Activated B cell treated with CpG ODN at 0.5 μM for 24 hours (primary cell): ENCODE measurements at places on chromosomes 4 and X. TPM values are rescaled to one million over a fixed set of nuclear protein-coding genes. Genes with fewer than 3 reads are reported as not detected.
A peak's percentile ranks its signal among the peaks of the same experiment; 100 is the strongest.

- peaks cover 5% of the 10 kb centered on the region for H3K36me3 ChIP-seq
Measured at GRCh38 chr4:143441678-143442077, 71.8 kb upstream of the SMARCA5 start.

DNA sequence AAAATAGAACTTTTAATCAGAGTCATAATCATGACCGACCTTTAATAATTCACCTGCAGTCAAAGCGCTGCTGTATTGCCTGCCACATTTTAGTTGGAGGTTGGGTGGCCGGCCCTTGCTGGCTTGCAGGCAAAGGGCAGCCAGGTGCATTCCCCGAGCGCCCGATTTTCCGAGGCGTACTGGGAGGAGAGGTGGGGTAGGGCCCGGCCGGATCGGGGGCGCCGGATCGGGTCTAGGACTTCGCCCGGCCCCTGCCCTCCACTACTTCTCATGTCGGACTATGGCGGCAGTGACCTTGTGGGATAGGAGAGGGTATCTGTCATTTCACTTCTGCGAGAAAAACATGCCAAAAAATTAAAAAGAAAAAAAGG, 2.5 kb upstream of the RS1 start:
- peaks cover 3% of the 10 kb centered on the region for H3K36me3 ChIP-seq
- peaks cover 12% of the 10 kb centered on the region for H3K4me1 ChIP-seq
- peak overlapping the region; percentile 82 for H3K4me3 ChIP-seq

DNA sequence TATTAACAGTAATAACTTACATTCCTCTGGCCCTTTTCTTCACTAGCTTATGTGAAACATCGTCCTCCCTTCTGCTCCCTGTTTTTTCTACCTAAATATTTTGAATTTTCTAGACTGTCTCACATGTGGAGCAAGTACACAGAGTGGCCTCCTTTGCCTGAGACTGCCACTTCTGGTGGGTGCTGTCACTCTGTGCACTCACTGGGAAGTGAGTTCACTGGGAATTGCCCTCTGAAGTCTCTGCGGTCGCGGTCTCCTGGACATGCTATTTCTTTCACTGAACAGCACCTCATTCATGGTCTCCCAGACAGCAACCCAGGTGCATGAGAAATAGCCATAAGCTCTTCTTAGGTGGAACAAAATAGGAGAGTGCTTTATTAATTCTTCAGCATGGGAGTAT, 1179.7 kb upstream of the ADGRL3 start:
- H3K4me1 ChIP-seq: no peaks in the 10 kb centered on the region
- DNase-seq: no peak
- no peaks in the 10 kb centered on the region for H3K36me3 ChIP-seq
- no peaks in the 10 kb centered on the region for H3K27me3 ChIP-seq

GRCh38 chrX:81232218-81232617, 30.3 kb downstream of the SH3BGRL start:
- no peaks in the 10 kb centered on the region for H3K27me3 ChIP-seq
- H3K36me3 ChIP-seq: peaks cover 35% of the 10 kb centered on the region
- no peak for DNase-seq
- no peak overlapping the region for H3K27ac ChIP-seq
- H3K4me3 ChIP-seq: no peak overlapping the region
- peaks cover 13% of the 10 kb centered on the region for H3K4me1 ChIP-seq

GRCh38 chrX:155086961-155087735, 15.8 kb downstream of the BRCC3 start:
- no peak overlapping the region for H3K4me3 ChIP-seq
- no peak overlapping the region for H3K27ac ChIP-seq
- no peak for DNase-seq
- H3K4me1 ChIP-seq: no peaks in the 10 kb centered on the region
- no peaks in the 10 kb centered on the region for H3K27me3 ChIP-seq

- no peaks in the 10 kb centered on the region for H3K27me3 ChIP-seq
- peaks cover 86% of the 10 kb centered on the region for H3K36me3 ChIP-seq
- H3K27ac ChIP-seq: no peak overlapping the region
Measured at GRCh38 chr4:42415281-42415680, 18.0 kb downstream of the SHISA3 start.

GRCh38 chr4:136709897-136710296, 822.4 kb downstream of the PCDH18 start:
- H3K27me3 ChIP-seq: no peaks in the 10 kb centered on the region
- no peak overlapping the region for H3K27ac ChIP-seq
- H3K4me1 ChIP-seq: no peaks in the 10 kb centered on the region
- H3K36me3 ChIP-seq: no peaks in the 10 kb centered on the region
- H3K4me3 ChIP-seq: no peak overlapping the region

DNA sequence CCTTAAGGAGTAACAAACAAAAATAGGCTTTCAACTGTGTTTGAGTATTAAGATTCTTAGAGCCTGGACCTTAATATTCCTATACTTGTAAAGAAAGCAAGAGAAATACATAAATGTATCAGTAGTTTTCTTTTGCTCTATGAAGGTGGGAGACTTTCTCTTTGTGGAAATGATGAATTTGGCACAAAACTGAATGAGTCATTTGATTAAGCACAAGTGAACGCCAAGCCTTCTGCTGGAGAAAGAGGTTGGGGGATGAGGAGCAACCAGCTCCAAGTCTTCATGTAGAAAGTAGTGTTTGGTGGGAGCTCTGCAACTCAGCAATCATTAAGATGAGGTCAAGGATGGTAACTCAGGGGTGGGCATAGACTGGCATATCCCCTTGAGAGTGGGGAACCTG, 49.6 kb downstream of the MEPE start:
- no peaks in the 10 kb centered on the region for H3K27me3 ChIP-seq
- H3K36me3 ChIP-seq: no peaks in the 10 kb centered on the region
- H3K27ac ChIP-seq: no peak overlapping the region
- DNase-seq: no peak
- H3K4me1 ChIP-seq: peaks cover 21% of the 10 kb centered on the region

GRCh38 chr4:41656106-41656505, 92.4 kb downstream of the PHOX2B start:
- no peaks in the 10 kb centered on the region for H3K4me1 ChIP-seq
- peaks cover 8% of the 10 kb centered on the region for H3K27me3 ChIP-seq
- H3K36me3 ChIP-seq: no peaks in the 10 kb centered on the region
- H3K27ac ChIP-seq: no peak overlapping the region
- H3K4me3 ChIP-seq: no peak overlapping the region
- DNase-seq: no peak

GRCh38 chr4:71333960-71334359, 4.9 kb upstream of the SLC4A4 start:
- no peaks in the 10 kb centered on the region for H3K36me3 ChIP-seq
- no peaks in the 10 kb centered on the region for H3K4me1 ChIP-seq
- H3K27me3 ChIP-seq: peaks cover 2% of the 10 kb centered on the region
- no peak overlapping the region for H3K4me3 ChIP-seq

DNA sequence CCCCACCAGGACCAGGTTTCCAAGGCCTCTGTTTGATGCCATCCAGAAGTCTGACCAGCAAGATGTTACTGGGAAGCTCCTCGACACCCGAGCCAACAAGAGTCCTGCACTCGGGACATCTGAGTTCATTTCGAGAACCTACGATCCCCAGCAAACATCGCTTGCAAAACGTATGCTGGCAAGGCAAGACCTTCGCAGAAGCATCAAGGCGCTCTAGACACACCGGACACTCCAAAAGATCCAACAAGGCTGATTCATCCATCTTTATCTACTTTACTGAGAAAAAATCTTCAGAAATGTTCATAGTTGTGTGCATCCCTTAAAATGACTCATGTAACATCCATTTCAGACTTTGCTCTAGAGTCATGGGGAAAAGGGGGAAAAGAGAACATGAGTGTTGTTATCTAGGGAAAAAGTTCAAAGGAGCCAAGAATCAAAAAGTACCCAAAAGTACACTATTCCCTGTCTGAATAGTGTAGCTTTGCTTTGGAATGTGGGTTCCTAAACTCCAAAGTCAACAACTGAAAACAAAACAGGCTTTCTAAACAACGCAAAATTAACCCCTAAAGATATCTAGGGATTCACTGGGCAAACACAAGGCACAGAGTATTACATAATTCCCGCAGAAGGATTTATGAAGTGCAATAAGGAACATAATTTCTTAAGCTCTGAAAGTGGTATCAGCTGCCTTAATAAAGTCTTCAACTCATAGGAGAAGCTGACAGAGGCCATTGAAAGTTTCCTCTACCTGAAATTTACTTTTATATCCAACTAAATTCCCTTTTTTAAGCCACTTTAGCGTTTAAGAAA, 1.6 kb downstream of the SH3RF1 start:
- H3K4me3 ChIP-seq: peak overlapping the region; percentile 89
- no peak for DNase-seq
- no peaks in the 10 kb centered on the region for H3K36me3 ChIP-seq
- H3K4me1 ChIP-seq: peaks cover 25% of the 10 kb centered on the region
- peaks cover 7% of the 10 kb centered on the region for H3K27me3 ChIP-seq

DNA sequence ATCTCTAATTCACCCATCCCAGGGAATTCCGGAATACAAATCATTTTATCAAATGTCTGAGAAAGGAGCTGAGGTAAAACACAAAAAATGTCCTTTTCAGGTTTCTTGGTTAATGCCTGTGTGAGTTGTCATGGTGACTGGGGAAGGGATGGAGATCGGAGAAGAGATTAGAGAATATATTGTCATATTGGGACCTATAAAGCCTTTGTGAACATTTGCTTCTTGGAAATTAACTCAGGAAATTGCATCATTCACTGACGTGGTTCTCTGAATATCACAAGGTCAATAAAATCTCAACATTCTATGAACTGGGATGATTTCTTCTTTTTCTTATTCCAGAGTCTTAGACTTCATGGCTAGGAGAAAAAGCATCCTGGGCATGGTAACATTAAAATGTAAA, 174.8 kb upstream of the GLRA2 start:
- H3K4me3 ChIP-seq: no peak overlapping the region
- H3K4me1 ChIP-seq: no peaks in the 10 kb centered on the region
- DNase-seq: no peak
- H3K36me3 ChIP-seq: no peaks in the 10 kb centered on the region
- H3K27ac ChIP-seq: no peak overlapping the region

DNA sequence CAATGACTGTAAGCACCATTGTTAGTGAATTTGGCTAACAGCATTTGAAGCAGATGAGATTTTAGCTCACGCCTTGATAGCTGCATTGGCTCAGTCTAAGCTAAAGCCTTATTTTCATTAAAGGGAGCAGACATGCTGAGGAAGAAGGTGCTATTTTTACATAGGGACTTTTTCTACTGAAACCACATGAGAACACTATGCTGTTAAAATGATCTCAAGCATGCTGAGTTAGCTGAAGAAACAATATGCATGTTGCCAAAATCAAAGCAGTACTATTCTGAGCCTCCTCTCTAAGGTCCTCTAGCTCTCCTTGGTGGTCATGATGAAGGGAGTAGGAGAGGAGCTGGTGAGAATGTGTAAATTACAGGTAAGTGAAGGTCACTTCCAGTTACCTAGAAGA, 134.4 kb upstream of the JADE1 start:
- no peaks in the 10 kb centered on the region for H3K36me3 ChIP-seq
- H3K27me3 ChIP-seq: no peaks in the 10 kb centered on the region
- H3K27ac ChIP-seq: peak overlapping the region; percentile 71
- DNase-seq: no peak
- peak overlapping the region; percentile 55 for H3K4me3 ChIP-seq

DNA sequence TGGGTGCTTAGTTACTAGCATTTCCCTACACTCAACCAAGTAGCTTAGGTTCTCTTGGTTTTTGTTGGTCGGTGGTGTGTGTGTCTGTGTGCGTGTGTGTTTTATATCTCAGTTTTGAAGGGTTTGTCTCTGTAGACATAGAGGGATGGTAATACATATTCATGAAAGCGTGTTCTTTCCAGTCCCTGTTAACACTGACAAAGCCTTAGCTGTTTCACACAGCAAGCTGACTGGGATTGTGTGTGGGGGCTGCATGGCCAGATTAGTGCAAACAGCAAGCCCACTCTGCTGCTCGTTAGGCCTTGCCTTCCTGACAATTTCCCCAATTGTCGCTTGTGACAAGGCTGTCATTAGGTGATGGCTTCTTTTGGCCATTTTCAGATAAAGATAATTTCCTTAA, 43.9 kb downstream of the ALPK1 start:
- no peak for DNase-seq
- H3K27me3 ChIP-seq: no peaks in the 10 kb centered on the region
- no peaks in the 10 kb centered on the region for H3K36me3 ChIP-seq
- no peaks in the 10 kb centered on the region for H3K4me1 ChIP-seq

GRCh38 chr4:92100975-92101374, 202.8 kb upstream of the GRID2 start:
- DNase-seq: no peak
- H3K36me3 ChIP-seq: no peaks in the 10 kb centered on the region
- H3K4me3 ChIP-seq: no peak overlapping the region
- no peaks in the 10 kb centered on the region for H3K27me3 ChIP-seq

UTP3 gene
- total RNA-seq: 38.5 and 40.1 TPM in 2 replicates

DCHS2 gene
- 0.02 and 0.13 TPM in 2 replicates for total RNA-seq

ADH5 gene
- total RNA-seq: 70.1 and 74.2 TPM in 2 replicates

LDB2 gene
- not detected in 2 replicates for total RNA-seq
